ENCODE measurements at places on chromosomes 1 and 21.
A peak's percentile ranks its signal among the peaks of the same experiment; 100 is the strongest.

GRCh38 chr1:165988275-165988674 lies 160.9 kb downstream of the UCK2 start:
- no peak for DNase-seq

- no peak for DNase-seq
These were observed 24.4 kb downstream of the RCAN3 start for GRCh38 chr1:24526940-24527542.

- DNase-seq = no peak
These were observed 6.4 kb upstream of the SDC3 start for GRCh38 chr1:30914931-30915330.

- DNase-seq = no peak
These were observed 46.6 kb downstream of the LPAR3 start for GRCh38 chr1:84846387-84846786.

- DNase-seq = no peak
These were observed 125.9 kb upstream of the GREM2 start for GRCh38 chr1:240737766-240738265.

GRCh38 chr1:51744506-51745303 lies 127.8 kb downstream of the OSBPL9 start:
- DNase-seq = no peak

GRCh38 chr1:225525377-225525776 lies 97.5 kb upstream of the LBR start:
- DNase-seq = no peak

DNA sequence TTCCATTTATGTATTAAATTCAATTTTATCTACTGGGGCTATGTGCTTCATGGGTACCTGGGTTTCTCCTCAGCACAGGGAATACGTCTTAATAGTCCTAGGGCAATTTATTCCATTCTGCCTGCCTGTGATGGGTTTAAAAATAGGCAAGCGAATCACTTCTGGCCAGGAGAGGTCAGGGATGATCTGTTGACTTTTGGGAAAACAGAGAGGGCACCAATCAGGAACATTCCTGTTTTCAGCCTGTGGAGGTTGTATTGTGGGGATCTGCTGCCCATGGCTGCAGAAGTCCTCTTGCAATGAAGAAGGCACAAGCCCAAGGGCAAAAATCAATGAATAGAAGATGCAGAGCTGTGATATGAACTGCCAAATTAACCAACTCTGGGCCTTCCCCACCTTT lies 303.1 kb downstream of the CTH start:
- no peak for DNase-seq

DNA sequence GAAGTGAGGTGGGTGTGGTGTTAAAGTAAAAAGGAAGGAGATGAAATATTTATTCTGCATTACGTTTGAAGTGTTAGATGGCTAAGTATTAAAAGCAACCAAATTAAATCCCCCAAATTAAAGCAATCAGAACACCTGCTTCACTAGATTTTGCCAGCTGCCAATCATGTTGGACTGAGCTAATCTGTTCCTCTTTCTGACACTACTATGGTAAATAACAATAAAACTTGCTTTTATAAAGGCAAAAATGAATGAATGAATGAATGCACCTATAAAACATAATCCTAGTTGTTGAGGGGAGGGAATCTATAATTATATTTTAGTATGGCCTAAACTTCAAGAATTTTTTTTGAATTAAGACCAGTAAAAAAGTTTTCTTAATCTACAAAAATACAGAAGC lies 51.0 kb downstream of the RAB3GAP2 start:
- DNase-seq = no peak

GRCh38 chr1:27011976-27012563 lies 580 bp downstream of the TENT5B start:
- no peak for DNase-seq

GRCh38 chr1:84344286-84344685 lies 42.8 kb downstream of the SAMD13 start:
- DNase-seq = no peak

- no peak for DNase-seq
These were observed 1.6 kb upstream of the STUM start for GRCh38 chr1:226546926-226547325.

- no peak for DNase-seq
These were observed 34.8 kb downstream of the PDC start for GRCh38 chr1:186426118-186426517.

DNA sequence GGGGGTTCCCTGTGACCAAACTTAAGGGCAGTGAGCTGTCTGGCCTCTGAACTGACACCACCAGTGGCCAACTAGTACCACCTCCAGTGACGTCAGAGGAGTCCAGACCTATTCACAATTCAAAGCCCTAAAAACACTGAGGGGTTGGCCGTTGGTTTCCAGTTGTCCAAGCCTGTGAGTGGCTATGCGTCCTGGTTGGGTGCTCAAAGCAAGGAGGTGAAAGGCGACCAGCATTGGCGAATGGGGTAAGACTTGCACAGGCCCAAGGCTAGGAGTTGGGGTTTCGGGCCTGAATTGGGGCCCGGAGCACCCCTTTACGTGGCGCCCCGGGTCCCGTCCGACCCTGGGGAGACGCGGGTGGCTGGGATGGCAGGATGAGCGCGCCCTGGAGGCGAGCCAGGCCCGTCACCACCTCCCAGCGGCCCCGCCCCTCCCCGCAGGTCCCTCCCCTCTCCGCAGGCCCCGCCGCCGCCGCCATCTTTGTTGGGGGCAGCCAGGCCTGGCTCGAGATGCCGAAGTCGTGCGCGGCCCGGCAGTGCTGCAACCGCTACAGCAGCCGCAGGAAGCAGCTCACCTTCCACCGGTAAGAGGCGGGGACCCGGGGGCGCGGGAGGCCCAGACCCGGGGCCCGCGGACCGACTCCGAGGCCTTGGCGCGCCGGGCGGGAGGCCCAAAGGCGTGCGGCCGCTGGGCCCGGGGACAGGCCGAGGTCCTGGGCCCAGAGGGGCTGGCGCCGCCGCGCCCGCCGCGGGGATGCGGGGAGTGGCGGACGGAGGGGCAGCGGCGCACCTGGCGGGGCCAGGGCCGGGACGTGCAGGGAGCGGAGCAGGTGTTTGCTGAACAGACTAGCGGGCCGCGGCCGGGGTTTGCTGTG lies at the start of gene THAP3:
Gene THAP3 (plus strand): TSS at position 159 of the 874 bp plus-strand sequence. CDS start 351 bp downstream, at position 510.
- peak; percentile 82 for DNase-seq

- DNase-seq = no peak
These were observed 15.3 kb downstream of the CHRNB2 start for GRCh38 chr1:154582885-154583284.

- no peak for DNase-seq
These were observed 9.4 kb upstream of the THEMIS2 start for GRCh38 chr1:27862671-27863537.

DNA sequence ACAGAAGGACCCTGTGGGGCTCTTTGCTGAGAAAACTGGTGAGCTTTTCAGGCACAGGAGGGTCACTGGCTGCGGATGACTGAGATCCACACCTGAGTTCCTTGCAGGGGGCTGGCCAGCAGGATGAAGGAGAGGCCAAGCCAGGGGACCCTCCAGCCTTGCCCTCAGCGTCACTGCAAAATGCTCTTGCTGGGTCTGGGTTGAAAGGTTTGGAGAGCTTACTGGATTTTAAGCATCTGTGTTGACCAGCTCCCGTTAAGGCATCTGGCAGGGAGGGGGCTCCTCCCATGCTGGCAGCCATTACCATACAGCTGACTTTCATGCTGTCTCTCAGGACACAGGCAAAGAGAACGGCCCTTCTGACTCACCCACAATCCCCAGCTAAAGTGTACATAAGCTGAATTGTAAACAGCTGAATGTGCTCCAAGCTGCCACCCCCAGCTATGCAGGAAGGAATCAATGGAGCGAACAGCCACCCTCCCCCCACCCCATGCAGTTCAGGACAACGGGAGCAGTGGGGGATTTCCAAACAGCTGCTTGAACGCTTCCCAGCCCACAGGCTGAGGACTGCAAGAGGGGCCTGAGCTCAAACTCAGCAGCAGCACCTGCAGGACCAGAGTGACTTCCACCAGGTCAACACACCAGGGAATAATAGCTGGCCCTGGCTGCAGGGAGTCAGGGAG lies 21.3 kb upstream of the A3GALT2 start:
- DNase-seq = no peak

DNA sequence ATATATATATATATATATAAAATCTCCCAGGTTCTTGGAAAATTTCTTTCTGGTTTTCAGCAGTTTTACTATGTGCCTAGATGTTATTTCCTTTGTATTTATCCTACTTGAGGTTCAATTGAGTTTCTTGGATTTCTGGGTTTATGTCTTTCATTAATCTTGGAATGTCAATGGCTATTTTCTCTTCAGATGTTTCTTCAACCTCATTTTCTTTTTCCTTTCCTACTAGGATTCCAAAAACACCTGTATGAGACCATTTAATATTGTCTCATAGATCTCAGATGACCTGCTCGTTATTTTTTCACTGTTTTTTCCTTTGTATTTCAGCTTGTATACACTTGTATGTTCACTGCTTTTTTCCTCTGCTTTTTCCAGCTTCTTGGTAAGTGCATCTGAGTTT lies 95.4 kb upstream of the DESI2 start:
- no peak for DNase-seq

DNA sequence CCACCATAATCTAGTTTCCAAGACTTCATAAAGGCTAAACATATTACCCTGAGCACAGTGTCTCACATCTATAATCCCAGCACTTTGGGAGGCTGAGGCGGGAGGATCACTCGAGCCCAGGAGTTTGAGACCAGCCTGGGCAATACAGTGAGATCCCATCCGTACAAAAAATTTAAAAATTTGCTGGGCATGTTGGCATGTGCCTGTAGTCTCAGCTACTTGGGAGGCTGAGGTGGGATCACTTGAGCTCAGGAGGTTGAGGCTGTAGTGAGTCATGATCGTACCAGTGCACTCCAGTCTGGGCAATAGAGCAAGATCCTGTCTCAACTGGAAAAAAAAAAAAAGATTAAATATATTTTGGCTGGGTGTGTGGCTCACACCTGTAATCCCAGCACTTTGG lies 90.1 kb downstream of the PTPN14 start:
- no peak for DNase-seq

DNA sequence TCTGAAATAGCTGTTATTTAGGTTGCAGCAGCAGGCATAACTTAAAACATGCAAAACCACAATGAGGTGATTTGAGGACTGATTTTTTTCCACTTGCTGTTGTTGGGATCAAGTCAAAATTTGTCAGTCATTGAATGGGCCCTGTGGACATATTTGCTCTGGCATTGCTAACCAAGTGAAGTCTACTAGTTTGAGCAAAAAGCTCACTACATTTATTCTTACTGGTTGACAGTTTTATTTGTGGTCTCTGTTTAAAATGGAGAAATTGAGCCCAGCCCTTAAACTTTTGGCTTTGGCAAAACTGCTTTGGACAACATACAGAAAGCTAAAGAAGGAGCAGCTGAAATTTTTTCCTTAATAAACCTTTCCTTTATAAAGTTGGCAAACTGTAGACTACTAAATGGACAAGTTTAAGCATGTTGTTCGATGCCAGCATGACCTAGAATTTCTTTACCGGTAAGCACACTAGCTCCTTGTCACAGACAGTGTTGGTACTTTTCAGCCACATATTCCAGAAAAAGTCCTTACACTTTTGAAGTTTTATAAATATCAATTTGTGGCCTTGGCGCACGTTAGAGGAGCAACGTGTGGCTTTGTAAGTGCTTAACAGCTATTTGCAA lies 234.6 kb downstream of the USP25 start:
- no peak for DNase-seq

DNA sequence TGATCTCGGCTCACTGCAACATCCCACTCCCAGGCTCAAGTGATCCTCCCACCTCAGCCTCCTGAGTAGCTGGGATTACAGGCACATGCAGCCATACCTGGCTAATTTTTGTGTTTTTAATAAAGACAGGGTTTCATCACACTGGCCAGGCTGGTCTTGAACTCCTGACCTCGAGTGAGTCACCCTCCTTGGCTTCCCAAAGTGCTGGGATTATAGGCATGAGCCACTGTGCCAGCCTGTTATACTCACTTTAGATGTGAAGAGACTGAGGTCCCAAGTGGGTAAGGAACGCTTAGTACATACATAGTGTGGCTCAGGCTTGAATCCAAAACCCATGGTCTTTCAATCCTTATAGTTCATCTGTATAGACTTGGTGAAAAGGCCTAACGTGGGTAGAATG lies 63.7 kb upstream of the EPS8L3 start:
- DNase-seq = no peak

All from stimulated activated CD4-positive, alpha-beta T cell treated with anti-CD3 and anti-CD28 coated beads, Interleukin-1b, Interleukin-23, amount 100 ng/mL, for 1 hour (primary cell).